Fibroblast of skin of scalp (primary cell): ENCODE measurements at places on chromosomes 6 and 20.

- no peak for DNase-seq
Observed at GRCh38 chr20:42435230-42435629, 754.5 kb downstream of the PTPRT start.

- no peak for DNase-seq
Observed at GRCh38 chr6:50147371-50147770, 97.6 kb upstream of the DEFB112 start.

DNA sequence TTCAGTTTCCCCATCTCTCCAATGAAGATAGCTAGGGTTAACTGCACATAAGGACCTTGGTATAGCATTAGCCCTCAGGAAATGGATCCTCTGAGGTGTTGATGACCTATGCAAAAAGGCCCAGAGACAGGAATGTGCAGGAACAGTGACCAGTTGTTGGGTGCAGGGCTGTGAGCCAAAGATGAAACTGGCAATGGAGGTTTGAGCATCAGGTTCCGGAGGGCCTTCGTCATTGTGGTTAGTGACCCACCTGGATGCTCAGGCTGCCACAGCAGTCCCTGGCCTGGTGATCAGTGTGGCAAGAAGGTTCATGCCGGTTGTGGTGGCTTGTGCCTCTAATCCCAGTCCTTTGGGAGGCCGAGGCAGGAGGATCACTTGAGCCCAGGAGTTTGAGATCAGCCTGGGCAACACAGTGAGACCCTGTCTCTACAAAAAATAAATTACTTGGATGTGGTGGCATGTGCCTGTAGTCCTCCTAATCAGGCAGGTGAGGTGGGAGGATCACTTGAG lies 43.7 kb downstream of the TM9SF4 start:
- DNase-seq: no peak

DNA sequence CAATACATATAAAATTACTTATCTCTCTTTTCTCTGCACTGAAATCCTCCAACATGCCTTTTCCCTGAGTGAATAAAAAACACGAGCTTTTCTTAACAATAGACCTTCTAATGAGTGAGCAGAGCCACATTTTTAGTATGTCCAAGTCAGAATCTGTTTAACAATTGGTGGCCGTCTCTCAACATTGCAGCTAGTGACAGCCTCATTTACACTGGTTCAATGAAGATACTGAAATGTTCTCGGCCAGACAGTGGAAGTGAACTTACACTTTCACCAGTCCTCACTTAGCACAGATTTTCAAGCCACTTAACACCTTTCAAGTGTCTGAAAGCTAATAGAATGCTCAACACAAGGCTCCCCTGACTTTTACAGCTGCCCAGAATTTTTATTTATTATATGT lies 767.1 kb downstream of the KIF16B start:
- no peak for DNase-seq

- DNase-seq: peak; percentile 52
Observed at GRCh38 chr6:166644681-166645080, 17.6 kb upstream of the RPS6KA2 start.

DNA sequence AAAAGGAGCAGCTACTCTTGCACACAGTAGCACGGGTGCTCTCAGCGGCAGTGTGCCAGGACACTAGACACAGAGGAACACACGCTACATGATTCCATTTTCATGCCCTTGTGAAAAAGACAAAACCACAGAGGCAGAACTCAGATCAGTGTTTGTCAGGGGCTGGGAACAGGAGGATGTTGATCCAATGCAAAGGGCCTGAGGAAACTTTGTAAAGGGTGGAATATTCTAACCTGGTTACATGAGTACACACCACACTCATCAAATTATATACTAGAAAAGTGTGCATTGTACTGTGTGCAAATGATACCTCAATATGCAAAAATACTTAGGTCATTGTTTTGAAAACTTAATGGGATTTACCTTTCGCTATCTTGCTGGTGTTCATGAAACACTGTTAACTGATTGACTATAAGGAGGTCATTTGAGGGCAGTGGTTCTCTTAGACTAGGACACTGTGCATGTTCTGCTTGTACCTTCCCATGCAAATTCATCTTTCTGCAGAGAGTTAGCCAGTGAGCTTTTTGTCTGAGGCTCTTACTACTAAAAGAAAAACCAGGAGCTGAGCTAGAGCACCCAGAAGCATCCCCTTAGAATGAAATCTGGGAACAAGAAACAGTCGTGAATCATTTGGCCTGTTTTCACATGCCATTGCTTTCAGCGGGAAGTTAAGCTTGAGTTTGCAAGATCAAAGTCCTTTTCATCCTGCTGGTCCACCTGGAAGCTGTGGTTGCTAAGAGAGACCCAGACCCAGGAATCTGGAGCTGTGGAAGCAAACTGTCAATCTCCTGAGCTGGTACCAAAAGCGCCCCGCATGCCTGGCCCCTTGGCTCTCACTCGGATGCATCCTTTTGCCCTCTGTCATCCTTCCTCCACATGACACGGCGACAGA lies 204.8 kb downstream of the TTLL2 start:
- DNase-seq: no peak

DNA sequence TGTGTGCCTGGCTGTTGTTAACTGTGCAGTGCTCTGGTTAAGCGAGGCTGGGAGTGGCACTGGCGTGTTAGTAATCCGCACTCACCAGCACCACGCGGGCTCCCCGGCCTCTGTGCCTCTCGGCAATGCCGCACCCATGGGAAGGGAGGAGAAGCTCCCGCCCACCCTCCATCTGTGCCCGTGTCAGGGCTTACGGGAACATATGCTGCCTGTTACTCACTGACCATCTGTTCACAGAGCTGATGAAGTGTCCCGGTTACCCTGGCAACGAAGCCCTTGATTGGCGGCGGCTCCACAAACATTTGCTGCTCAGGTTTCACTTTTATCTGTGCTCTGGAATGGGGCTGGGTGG lies 114.7 kb downstream of the PSMB1 start:
- peak; percentile 96 for DNase-seq

GRCh38 chr20:19552221-19553180 lies 205.6 kb upstream of the RIN2 start:
- no peak for DNase-seq

DNA sequence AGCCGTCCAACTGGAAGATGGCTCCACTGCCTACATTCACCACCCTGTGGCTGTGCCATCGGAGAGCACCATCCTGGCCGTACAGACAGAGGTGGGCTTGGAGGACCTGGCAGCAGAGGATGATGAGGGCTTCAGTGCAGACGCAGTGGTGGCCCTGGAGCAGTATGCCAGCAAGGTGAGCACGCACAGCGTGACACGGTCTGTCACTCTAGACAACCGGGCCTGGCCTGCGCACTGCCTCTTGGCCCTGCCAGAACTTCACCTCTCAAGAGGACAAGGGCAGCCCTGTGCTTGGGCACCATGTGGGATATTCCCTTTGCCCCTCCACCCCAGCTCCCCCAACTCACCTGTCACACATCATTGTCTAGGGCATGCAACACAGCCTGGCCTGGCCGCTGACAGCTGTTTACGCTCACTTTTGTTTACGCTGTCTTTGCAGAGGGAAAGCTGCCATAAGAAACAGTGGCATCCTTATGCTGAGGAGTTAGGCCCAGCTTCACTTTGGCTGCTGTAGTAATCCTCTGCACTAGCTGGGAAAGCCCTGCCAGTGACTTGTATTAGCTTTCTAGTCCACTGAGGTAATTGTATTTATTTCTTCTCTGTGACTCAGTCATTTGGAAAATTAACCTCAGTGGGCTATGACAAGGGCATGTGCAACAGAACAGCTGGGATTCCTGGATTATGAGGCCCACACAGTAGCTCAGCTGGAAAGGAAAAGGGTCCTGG lies 9.8 kb upstream of the DEF6 start:
- no peak for DNase-seq

DNA sequence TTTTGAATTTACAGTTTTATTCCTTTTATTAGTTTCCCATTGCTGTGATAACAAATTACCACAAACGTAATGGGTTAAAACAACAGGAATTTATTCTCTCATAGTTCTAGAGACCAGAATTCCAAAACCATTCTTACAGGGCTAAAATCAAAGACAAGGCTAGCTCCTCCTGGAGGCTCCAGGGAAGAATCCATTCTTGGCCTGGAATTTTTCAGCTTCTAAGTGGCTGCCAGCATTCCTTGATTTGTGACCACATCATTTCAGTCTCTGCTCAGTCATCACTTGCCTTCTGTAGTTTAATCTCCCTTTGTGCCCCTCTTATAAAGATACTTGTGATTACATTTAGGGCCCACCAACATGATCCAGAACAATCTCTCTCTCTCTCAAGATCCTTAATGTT lies 897 bp upstream of the SEL1L2 start:
- peak; percentile 5 for DNase-seq
